Stimulated activated CD4-positive, alpha-beta T cell treated with anti-CD3 and anti-CD28 coated beads, Interleukin-15, amount 100 ng/mL, for 1 hour (primary cell): ENCODE measurements at places on chromosomes 5 and 9.
A peak's percentile ranks its signal among the peaks of the same experiment; 100 is the strongest.

DNA sequence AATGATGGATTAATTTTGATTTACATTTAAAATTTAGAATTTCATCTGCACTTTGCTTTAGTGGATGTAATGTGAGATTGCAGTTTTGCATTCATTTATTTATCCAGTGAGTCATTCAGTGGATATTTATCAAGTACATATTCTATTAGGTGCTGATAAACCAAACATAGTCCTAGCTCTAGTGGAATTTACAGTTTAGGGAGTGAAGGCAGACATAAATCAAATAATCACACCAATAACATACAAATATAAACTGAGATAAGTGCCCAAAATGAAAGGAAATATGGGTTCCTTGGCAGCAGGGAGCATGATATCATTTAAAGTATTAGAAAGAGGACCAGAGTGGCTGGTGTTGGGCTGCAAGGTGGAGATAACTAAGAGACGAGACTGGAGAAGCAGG, 14.7 kb upstream of the NIPBL start:
- DNase-seq, result no peak

- no peak for DNase-seq
These were observed 57.6 kb downstream of the JAK2 start for GRCh38 chr9:5042661-5043178.

- DNase-seq, result no peak
These were observed 55.2 kb upstream of the STXBP1 start for GRCh38 chr9:127556871-127557270.

GRCh38 chr5:146329697-146330096, 8.9 kb upstream of the POU4F3 start:
- DNase-seq, result no peak

GRCh38 chr9:20620650-20621470, 1.4 kb downstream of the MLLT3 start:
- peak; percentile 49 for DNase-seq

- no peak for DNase-seq
These were observed 127.6 kb upstream of the RPS23 start for GRCh38 chr5:82405618-82406204.

DNA sequence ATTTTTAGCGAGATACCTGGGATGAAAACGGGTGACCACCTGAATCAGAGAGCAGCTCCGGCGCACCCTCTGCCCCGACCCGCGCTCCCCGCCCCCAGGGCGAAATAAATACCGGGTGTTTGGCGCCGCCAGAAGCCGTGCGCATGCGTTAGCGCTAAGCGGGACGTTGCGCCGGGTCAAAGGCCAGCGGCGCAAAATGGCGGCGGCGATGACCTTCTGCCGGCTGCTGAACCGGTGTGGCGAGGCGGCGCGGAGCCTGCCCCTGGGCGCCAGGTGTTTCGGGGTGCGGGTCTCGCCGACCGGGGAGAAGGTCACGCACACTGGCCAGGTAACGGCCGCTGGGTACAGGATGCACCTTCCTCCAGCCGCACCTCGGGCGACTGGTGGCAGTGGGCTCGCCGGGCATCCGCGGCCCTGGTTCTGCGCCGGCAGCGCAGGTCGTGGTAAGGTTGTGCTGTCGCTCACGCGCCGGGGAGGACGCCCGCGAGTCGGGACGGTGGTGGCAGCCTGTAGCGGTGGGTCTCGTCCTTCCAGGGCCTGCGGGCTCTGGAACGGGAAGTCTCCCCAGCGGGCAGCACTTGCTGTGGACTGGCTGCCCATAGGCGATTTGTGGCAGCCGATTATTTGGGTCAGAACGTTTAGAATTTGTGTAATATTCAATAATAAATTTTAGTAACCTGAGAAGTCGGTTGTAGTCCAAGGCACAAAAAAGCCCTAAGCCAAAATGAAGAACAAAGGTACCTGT, at the start of gene NDUFS6:
NDUFS6 (plus strand) TSS at position 186 of the 745 bp plus-strand sequence; CDS start at position 197, 11 bp downstream.
- DNase-seq, result peak; percentile 59

DNA sequence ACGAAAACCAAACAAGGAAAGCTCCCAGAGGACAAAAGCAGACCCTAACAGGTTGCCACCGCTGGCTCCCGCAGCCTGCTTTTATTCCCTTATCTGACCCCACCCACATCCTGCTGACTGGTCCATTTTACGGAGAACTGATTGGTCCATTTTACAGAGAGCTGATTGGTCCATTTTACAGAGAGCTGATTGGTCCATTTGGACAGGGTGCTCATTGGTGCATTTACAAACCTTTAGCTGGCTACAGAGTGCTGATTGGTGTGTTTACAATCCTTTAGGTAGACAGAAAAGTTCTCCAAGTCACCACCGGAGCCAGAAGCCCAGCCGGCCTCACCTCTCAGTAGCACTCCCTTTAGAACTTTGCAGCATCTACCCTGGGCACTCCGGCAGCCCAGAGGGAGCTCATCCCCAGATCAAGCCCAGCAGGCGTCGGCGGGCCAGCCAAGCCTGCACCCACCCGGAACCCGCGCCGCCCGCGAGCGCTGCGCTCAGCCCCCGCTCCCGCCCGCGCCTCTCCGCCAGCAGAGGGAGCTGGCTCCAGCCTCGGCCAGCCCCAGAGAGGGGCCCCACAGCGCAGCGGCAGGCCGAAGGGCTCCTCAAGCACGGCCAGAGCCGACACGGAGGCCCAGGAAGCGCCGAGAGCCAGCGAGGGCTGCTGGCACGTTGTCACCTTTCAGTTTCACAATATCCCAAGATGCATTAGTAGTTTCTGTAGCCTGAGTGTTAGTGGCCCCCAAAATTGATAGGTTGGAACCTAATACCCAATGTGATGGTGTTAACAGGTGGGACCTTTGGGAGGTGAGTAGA, 35.3 kb upstream of the CLPTM1L start:
- peak; percentile 29 for DNase-seq

- DNase-seq, result no peak
These were observed 16.1 kb upstream of the SPATA31D4 start for GRCh38 chr9:81912135-81912534.

- DNase-seq, result no peak
These were observed 29.2 kb downstream of the PCDHGC5 start for GRCh38 chr5:141517880-141518617.

GRCh38 chr9:126472198-126472947, 141.4 kb upstream of the LMX1B start:
- DNase-seq, result no peak

- DNase-seq, result no peak
These were observed 44.1 kb downstream of the DCP2 start for GRCh38 chr5:113020461-113021273.
